ENCODE measurements at places on chromosomes 12 and 14.

- peak; percentile 24 for DNase-seq
Observed at GRCh38 chr12:67025543-67026114, 243.5 kb upstream of the CAND1 start.

- DNase-seq, result no peak
Observed at GRCh38 chr14:54702014-54702491, 135.1 kb downstream of the SAMD4A start.

DNA sequence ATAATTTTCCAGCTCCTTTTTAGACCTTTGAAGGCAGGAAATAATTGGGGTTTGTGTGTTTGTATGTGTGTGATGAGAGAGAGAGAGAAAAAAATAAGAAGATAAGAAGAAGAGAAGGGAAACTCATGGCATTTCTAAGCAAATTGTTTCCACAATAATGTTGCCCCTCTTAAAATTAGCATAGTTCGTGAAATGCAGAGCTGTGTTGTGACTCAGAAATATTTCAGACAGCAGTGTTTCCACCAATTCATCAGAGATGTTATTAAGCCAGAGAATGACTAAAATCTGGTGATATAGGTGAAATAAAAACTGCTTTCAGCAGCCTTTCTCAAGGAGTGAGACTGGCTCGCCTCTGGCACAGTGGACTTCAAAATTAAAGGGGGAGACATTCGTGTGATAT lies 65.9 kb upstream of the ARHGAP5 start:
- DNase-seq, result no peak

DNA sequence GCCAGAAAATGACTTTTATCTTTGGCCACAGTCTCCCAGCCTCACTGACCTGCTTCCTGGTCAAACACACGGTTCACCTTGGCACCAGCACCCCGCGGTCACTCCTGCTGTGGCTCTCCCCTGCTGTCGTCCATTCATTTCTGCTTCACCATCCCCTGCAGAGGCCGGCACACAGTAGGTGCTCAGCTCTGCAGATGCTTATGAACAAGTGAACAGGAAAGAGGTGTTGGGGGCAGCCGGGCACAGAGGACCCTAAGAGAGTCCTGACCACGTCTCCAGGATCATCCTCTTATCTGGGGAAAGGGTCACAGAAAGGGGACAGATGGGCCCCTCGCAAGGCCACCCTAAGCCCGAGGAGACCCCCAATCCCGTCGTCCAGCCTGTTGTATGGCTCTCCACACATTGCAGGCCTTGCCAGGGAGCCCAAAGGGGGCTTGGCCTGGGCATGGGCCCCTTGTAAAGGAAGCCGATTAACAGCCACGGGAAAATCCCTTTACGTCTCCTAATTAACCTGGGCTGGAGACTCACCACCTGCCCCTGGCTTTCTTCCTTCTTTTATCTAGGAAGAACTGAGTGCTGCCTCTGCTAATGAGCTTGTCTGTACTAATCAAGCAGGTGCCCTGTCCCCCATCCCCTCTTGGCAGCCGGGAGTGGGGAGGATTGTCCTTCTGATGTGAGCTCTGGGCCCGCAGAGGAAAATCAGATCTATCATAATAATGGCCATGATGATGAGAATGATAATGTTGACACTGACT lies 119.2 kb downstream of the AACS start:
- DNase-seq, result no peak

DNA sequence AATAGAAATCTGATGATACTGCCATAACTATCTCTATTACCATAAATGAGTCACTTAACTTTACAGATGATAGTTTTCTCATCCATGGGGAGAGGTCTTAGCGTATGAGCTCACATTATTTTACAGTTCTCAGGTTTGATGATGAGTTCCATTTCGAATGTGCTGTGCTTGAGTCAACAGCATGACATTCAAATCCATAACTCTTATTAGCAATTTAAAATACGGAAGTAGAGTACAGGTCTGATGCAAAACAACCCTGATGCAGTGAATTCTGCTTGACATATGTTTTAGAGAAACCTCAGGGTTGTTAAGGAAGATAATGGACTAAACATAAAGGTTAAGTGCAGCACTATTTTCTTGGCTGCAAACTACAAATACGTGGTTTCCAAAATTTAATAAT lies 30.0 kb downstream of the C14orf39 start:
- no peak for DNase-seq

DNA sequence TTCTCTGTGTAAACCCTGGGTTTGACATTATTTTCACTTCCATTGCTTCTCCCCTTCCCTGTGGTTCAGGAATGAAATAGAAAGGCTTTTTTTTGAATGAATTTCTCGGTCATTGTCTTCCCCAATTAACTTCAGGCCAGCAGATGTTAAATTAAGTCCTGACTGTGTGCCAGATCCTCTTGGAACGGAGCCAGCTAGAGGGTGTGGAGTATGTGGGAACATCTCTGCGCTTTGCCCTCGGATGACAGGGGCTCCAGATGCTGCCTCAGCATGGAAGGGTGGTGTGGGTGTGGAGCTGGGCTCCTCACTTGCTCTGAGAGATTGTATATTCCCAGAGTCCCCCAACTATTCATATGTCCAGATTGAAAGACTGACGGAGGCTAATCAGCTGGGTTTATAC lies 13.1 kb downstream of the KRT85 start:
- DNase-seq, result no peak

DNA sequence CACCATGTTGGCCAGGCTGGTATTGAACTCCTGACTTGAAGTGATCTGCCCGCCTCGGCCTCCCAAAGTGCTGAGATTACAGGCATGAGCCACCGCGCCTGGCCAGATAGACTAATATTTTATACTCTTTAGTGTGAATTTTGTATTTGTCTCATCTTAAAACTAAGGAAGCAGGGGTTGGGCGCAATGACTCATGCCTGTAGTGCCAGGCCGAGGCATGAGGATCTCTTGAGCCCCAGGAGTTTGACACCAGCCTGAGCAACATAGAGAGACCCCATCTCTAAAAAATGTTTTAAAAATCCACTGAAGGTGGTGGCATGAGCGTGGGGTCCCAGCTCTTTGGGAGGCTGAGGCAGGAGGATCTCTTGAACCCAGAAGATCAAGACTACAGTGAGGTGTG lies 9.0 kb downstream of the DYNC1H1 start:
- DNase-seq, result no peak

- no peak for DNase-seq
Observed at GRCh38 chr14:96660123-96660522, 137.1 kb upstream of the VRK1 start.

GRCh38 chr12:40515041-40515816 lies 177.0 kb upstream of the CNTN1 start:
- DNase-seq, result no peak

DNA sequence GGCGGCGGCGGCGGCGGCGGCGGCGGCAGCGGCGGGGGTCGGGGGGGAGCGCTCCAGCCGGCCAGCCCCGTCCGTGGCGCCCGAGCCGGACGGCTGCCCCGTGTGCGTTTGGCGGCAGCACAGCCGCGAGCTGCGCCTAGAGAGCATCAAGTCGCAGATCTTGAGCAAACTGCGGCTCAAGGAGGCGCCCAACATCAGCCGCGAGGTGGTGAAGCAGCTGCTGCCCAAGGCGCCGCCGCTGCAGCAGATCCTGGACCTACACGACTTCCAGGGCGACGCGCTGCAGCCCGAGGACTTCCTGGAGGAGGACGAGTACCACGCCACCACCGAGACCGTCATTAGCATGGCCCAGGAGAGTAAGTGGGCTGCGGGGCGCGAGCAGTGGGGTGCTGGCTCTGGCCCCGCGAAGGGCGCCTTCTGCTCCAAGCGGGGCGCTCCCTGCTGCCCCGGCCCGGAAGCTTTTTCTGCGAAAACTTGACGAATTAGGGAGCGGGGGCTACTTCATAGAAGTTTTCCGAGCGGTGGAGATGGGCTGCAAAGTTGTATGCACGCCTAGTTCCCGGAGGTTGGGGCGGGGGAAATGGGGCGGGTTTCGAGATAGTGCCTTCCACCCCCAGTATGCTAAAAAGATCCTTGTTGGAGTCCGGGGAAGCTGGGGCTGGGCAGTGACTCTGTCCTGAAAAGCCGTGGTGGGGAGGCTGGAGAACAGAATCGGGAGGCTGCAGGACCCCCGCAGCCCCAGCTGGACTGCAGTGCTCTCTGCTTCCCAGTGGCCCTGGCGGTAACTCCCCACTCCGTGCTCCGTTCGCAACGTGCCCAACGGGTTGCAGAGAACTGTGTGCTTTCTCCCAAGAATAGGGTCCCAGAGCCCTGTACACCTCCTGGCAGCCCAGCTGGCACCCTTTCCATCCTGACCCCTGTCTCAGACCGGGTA lies 751 bp downstream of the GDF11 start:
- no peak for DNase-seq

GRCh38 chr14:54010981-54011380 lies 54.4 kb upstream of the BMP4 start:
- no peak for DNase-seq

DNA sequence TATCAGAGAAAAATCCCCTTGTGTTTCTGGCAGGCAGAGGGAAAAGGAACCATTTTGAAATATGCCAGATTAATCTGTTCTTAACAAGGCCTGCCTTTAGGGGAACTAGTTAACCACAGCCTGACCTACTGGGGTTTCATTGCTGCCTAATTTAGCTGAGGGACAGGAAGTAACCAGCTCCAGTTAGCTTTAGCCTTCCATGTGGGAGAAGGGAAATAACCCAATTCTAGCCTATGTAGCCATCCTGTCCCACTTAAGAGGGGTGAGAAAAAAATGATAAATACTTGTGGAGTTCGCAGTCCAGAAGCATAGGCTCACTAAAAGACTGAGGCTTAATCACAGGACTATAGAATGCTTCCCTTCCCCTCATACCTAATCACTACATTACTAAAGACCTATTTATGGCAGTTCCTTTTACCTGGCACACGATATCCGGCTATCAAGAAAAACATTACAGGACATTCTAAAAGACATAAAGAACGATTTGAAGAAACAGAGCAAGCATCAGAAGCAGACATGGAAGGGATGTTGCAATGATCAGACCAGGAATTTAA lies 22.8 kb downstream of the COX8C start:
- no peak for DNase-seq

DNA sequence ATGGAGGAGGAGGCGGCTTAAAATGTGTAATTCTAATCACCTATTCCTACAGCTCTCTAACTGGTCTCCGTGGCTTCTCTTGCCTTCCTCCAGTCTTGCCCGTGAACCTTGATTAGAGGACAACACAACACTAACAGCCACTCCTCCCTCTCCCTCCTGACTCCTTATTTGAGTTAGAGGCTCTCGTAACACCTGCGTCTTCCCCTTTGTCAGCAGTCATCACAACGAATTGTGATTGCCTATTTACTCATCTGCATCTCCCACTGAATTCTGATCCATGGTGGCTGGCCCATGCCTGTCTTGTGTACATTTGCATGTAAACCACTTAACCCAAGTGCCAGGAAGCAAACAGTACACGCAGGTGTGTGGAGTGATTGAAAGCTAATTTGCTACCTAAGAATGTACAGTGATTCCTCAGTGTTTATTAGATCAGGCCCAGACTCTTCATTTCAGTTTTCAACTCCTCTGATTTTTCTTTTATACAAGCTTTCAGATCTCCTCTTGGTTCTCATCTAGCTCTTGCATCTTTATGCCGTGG lies 154.5 kb downstream of the MON2 start:
- DNase-seq, result no peak

DNA sequence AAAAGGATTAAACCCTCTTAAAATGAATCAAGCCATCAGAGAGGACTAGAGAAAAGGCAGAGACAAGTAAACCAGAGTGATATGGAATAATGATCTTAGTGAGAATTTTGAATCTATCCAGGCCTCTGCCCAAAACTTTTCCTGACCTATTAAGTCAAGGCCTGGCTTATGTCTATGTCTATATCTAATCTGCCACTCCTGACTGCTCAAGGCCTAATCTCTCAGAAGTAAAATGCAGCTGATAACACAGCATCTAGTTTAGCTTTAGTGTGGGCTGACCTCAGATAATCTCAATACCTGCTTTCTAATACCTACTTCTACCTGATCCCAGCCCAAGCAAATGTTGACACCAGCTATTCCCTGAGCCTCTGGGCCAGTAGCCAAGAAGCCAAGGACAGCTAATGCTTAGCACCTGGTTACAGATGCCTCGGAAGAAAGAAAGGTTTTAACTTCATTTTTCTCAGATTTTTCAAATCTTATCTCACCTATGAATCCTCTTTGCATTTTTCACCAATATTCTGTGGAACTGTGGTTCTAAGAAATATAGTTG lies 1472.5 kb upstream of the SEL1L start:
- DNase-seq, result no peak

DNA sequence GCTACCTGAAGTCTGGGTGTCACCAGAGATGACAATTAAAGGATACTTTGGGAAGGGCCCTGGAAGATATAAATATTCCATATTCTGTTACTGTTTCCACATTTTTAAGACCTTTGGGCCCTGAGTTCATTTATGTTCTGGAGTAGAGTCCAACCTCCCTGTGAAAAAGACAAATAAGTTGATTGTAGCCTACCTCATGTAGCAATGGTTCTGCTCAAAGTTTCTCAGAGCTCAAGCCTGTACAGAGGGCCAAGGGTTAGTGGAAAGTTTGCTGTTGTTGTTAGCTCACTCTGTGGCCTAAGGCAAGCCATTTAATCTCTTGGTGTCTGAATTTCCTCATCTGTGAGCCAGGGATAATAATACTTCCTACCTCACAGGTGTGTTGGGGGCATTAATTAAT lies 284.7 kb upstream of the DDHD1 start:
- no peak for DNase-seq

DNA sequence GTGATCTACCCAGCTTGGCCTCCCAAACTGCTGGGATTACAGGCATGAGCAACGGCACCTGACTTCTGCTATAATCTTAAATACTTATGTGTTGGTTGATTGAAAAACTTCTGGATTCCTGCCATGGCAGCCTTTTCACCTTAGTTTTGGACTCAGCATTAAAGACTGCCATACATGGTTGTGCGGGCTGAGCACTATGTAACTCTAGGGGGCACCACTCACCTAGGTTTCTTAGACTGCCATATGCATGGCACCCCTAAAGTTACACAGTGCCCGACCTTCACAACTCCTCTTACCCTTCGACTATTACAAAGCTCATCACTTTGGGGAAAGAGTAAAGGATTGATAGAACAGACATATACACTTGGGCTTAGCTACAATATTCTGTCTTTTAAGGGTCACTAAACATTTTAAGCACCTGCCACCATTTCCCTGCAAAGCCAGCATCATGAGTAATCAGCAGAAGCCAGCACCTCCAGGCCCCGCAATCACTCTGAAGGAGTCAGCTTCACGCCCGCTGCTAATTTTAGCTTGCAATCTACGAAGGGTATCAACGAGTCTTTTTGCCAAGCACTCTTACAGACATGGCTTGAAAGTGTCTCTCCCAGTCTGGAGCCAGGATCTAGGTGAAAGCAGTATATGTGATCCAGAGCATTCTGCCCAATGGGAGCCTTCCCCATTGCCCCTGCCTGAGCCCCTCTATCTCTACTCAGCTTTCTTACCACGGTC lies 59.8 kb downstream of the SUDS3 start:
- DNase-seq, result no peak

DNA sequence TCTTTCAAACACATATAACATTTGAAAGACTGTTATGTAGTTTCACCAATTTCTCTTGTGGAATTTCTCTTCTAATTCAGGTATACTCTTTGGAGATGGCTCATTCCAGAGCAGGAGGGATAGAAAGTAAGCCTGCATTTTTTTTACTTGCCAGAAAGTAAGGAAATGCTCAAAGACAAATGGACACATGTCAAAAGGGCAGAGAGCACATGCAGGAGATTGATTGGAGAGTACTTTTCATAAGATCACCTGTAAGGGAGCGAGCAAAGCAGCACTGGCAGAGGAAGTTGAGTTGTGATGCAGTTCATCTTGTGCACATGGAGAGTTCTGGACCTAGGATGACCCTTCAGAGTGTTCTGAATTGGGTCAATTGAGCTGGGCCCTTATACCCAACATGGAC lies 51.4 kb upstream of the FBXO33 start:
- DNase-seq, result no peak
